ENCODE measurements at places on chromosomes 2 and 18. TPM values are rescaled to one million over a fixed set of nuclear protein-coding genes. Genes with fewer than 3 reads are reported as not detected.

DNA sequence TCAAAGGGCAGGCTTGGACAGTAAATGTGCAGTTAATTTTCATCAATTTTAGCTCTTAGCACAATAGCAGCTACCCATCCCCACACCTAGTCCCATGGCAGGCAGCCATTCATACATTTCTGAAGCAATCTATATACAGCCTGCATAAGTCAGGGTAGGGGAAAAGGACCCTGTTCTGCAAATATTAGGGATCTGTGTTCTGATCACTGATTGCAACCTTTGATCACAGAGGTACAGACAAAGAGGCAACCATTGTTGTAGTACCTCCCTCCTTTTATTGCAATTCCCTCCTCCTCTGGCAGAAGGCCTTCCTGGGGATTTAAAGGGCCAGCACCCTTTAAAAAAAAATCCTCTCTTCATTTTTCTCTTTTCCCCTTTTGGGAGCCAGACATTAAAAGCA is 58.3 kb downstream of the KANSL1L start:
- no peak for DNase-seq

GRCh38 chr2:218032336-218033171 is 29.8 kb upstream of the TNS1 start:
- no peak for DNase-seq

- DNase-seq: no peak
These were observed 5.5 kb downstream of the NHEJ1 start for GRCh38 chr2:219155054-219155644.

DNA sequence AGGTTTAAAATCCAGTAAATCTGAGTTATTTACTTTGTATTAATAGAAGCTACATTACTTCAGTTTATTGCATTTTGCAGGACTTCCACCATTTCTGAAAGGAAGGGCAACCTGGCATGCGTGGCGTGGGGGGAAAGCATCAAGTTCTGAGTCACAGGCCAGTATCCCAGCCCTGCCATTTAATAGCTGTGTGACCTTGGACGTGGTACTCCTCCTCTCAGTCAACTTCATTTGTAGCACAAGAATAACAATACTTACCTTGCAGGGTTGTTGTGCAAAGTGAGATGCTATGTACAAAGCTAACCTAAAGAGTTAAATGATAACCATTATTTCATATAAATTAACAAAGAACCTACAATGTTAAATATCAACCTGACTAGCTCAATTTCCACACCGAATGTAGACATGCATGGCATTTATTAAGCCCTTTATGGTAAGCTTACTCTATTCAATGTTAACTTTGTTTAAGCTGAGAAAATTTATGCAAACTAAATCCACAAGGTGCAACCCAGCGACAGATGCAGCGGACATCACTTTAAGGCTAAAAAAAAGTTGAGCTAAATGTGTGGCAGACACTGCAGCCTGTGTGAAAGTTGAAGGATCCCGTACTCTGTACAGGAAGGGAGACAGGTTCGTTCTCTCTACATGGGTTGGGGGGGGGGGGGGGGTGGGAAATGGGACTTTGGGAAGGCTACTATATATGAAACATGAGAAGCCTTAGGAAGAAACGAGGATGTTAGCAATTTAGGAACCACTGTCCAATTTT is 17.2 kb upstream of the STPG4 start:
- DNase-seq: no peak

GRCh38 chr18:2515908-2516625 is 55.2 kb downstream of the METTL4 start:
- DNase-seq: no peak

DNA sequence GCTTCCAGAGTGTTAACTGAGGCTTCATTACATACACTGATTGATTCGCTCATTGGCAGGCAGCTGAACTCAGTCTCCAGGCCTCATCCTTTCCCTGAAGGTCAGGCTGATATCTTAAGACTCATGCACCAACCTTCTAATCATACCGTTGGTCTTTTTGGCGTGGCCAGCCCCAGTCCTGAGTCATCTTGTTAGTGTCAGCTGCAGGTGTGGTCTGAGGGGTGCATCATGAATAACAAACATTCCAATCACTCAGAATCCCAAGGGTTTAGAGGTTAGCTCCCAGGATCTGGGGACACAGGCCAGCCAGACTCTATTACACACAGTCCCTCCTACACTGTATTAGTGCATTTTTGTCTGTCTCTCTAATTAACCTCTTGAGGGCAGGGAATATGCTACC is 271.5 kb downstream of the HRH4 start:
- no peak for DNase-seq

- no peak for DNase-seq
These were observed 94.2 kb downstream of the PTPN4 start for GRCh38 chr2:119853777-119854399.

- no peak for DNase-seq
These were observed 1.3 kb upstream of the LYPD1 start for GRCh38 chr2:132671151-132671835.

GRCh38 chr2:10264506-10265328 is 38.0 kb upstream of the HPCAL1 start:
- DNase-seq: peak; percentile 42

- no peak for DNase-seq
These were observed 34.8 kb upstream of the SP5 start for GRCh38 chr2:170680172-170680941.

- DNase-seq: no peak
These were observed 26.2 kb downstream of the TFPI start for GRCh38 chr2:187528042-187528441.

DNA sequence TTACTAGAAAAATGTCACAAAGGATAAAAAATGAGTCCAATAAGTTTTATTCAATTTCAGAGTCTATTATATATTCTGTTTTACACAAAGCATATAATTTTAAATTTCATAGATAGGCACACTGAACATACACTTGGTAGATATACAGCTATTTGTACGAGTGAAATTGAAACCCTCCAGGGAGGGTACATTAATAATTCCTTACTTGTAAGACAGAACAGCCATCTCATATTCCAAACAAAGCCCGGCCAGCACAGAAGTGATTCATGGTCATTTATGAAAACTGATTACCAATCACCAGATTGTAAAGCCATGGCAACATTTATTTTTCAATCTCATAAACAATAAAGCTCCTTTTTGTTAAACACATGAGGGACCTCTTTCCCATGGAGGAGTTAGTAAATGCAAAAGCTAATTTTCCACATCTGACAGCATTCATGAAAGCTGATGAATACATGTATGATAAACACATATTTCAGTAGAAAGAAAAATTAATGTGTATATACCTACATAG is 190.6 kb downstream of the TDRD15 start:
- DNase-seq: no peak

The OR6B2 gene
- not detected for total RNA-seq

The IWS1 gene
- total RNA-seq: 57.9 TPM

The ORC4 gene
- 31.0 TPM for total RNA-seq
